Bronchus fibroblast of lung (primary cell): ENCODE measurements at places on chromosomes 3 and 15. TPM values are rescaled to one million over a fixed set of nuclear protein-coding genes. Genes with fewer than 3 reads are reported as not detected.

The MB21D2 gene
- 10.3 and 11.6 TPM in 2 replicates for total RNA-seq

The CGNL1 gene
- under 0.01 and 0.15 TPM in 2 replicates for total RNA-seq

The NCKIPSD gene
- total RNA-seq: 19.8 and 25.9 TPM in 2 replicates

The VPS33B gene
- 10.6 and 11.3 TPM in 2 replicates for total RNA-seq

The CHRD gene
- total RNA-seq: 0.17 and 0.30 TPM in 2 replicates

The GRAMD1C gene
- total RNA-seq: 4.6 and 5.0 TPM in 2 replicates

The DUOXA1 gene
- 0.50 TPM in 1 of 2 replicates, not detected in the other for total RNA-seq

The KLHDC8B gene
- 13.4 and 14.1 TPM in 2 replicates for total RNA-seq

The DNAH12 gene
- under 0.01 TPM in 1 of 2 replicates, not detected in the other for total RNA-seq

The NEO1 gene
- 10.0 and 11.6 TPM in 2 replicates for total RNA-seq

The CRELD1 gene
- total RNA-seq: 12.8 and 14.5 TPM in 2 replicates

The RLBP1 gene
- total RNA-seq: not detected in 2 replicates

The FOXL2 gene
- total RNA-seq: under 0.01 and 0.17 TPM in 2 replicates

The TGM4 gene
- total RNA-seq: 0.15 and 0.17 TPM in 2 replicates

The ERC2 gene
- 0.30 and 0.50 TPM in 2 replicates for total RNA-seq

The UBAP1L gene
- total RNA-seq: under 0.01 and 0.30 TPM in 2 replicates

The GRIP2 gene
- not detected in 2 replicates for total RNA-seq

The GRM7 gene
- total RNA-seq: not detected in 2 replicates

The RBMS3 gene
- total RNA-seq: 13.6 and 15.8 TPM in 2 replicates

The RNF168 gene
- total RNA-seq: 9.8 and 10.8 TPM in 2 replicates

The NEK4 gene
- total RNA-seq: 13.8 and 14.9 TPM in 2 replicates

The ZDHHC23 gene
- 0.17 and 0.30 TPM in 2 replicates for total RNA-seq

The IGSF11 gene
- total RNA-seq: not detected in 2 replicates

The MESP1 gene
- 0.45 and 0.84 TPM in 2 replicates for total RNA-seq

The WNT5A gene
- 31.4 and 33.5 TPM in 2 replicates for total RNA-seq

The AGTR1 gene
- 2.7 and 2.8 TPM in 2 replicates for total RNA-seq

The RTP3 gene
- total RNA-seq: not detected in 2 replicates

The SLC24A5 gene
- total RNA-seq: not detected in 2 replicates

The AADAC gene
- not detected in 2 replicates for total RNA-seq

The SLC38A3 gene
- 0.30 TPM in 1 of 2 replicates, not detected in the other for total RNA-seq

The WDR6 gene
- 79.7 and 80.7 TPM in 2 replicates for total RNA-seq

The GOLGA8J gene
- total RNA-seq: not detected in 2 replicates

The FOXP1 gene
- 47.7 and 48.9 TPM in 2 replicates for total RNA-seq

The CEMIP gene
- 2.7 and 3.0 TPM in 2 replicates for total RNA-seq

The SLC22A14 gene
- not detected in 2 replicates for total RNA-seq

The DIS3L gene
- total RNA-seq: 11.4 and 16.1 TPM in 2 replicates

The SLC9C1 gene
- under 0.01 TPM in 1 of 2 replicates, not detected in the other for total RNA-seq

The PTPN23 gene
- total RNA-seq: 14.6 and 15.0 TPM in 2 replicates

The PLSCR4 gene
- total RNA-seq: 4.2 and 4.6 TPM in 2 replicates

The ZPLD1 gene
- not detected in 2 replicates for total RNA-seq

The DOCK3 gene
- under 0.01 TPM in 2 replicates for total RNA-seq

The GPR149 gene
- not detected in 2 replicates for total RNA-seq

The MEIS2 gene
- total RNA-seq: 23.6 and 25.4 TPM in 2 replicates

The WDR48 gene
- total RNA-seq: 15.6 and 17.7 TPM in 2 replicates

The TYRO3 gene
- total RNA-seq: 3.9 and 6.4 TPM in 2 replicates

The ASB14 gene
- total RNA-seq: not detected in 2 replicates

The ZNF860 gene
- 0.17 and 0.30 TPM in 2 replicates for total RNA-seq

The CDC25A gene
- 10.4 and 16.5 TPM in 2 replicates for total RNA-seq

The PARP14 gene
- total RNA-seq: 12.4 and 12.6 TPM in 2 replicates

The NPAP1 gene
- not detected in 2 replicates for total RNA-seq

The NR2F2 gene
- total RNA-seq: 13.8 and 21.4 TPM in 2 replicates

The PLA2G4B gene
- 0.45 and 1.5 TPM in 2 replicates for total RNA-seq

The CXCR6 gene
- total RNA-seq: not detected in 2 replicates

The NUP210 gene
- total RNA-seq: not detected in 2 replicates

The CTXND1 gene
- total RNA-seq: not detected in 2 replicates

The FOXL2NB gene
- total RNA-seq: not detected in 2 replicates

The CLEC3B gene
- 19.9 and 23.4 TPM in 2 replicates for total RNA-seq

The THPO gene
- total RNA-seq: not detected in 2 replicates
